ENCODE measurements at places on chromosomes 1 and 21.

DNA sequence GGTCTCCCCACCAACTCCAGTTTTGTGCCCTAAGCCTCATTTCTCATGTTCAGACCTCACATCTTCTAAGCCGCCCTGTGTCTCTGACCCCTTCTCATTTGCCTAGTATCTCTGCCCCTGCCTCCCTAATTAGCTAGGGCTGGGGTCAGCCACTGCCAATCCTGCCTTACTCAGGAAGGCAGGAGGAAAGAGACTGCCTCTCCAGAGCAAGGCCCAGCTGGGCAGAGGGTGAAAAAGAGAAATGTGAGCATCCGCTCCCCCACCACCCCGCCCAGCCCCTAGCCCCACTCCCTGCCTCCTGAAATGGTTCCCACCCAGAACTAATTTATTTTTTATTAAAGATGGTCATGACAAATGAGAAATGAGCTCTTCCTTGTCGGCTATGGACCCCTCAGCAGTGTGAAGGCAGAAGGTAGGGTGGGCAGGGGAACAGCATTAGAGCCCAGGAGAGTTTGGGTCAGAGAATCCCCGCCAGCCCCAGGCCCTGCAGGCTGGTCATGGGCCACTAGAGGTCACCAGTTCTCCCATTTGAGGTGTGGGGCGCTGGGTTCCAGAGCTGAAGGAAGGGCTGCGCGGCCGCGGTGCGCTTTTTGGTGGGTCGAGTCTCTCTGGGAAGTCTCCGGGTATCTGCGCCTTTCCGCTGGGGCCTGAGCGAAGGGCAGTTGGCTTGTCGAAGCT, 11.5 kb downstream of the ADAMTSL4 start:
- peak; percentile 65 for DNase-seq

GRCh38 chr1:9589144-9589718, 520 bp downstream of the TMEM201 start:
- DNase-seq: no peak

GRCh38 chr1:39628807-39629350, 10.6 kb downstream of the HEYL start:
- DNase-seq: no peak

GRCh38 chr1:203325418-203326091, 20.2 kb downstream of the BTG2 start:
- DNase-seq: no peak

All from activated CD4-positive, CD25-positive, alpha-beta regulatory T cell (primary cell).